Stimulated activated CD8-positive, alpha-beta memory T cell treated with anti-CD3 and anti-CD28 coated beads, Interleukin-12 subunit alpha, Interleukin-12 subunit beta, amount 100 ng/mL, for 4 hours (primary cell): ENCODE measurements at places on chromosomes 11 and 22.
A peak's percentile ranks its signal among the peaks of the same experiment; 100 is the strongest.

DNA sequence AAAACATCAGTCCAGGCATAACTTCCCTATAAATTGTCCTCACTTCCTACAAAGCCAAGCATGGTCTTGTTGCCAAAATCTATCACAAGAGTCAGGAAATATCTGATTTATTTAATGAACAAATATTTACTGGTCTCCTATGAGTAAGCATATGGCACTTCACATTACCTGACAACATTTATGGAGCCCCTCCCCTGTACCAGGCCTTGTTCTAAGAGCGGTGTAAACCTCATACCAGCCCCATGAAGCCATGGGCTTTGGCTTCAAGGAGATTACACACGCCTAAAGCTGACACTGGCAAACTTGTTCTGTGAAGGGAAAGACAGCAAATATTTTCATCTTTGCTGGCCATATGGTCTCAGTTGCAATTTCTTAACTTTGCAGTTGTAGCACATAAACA, 43.0 kb upstream of the EIF3D start:
- DNase-seq = no peak

- no peak for DNase-seq
Observed at GRCh38 chr11:119307219-119307618, 9.7 kb downstream of the MCAM start.

GRCh38 chr11:121570453-121570852, 117.7 kb upstream of the SORL1-AS1 start:
- no peak for DNase-seq

DNA sequence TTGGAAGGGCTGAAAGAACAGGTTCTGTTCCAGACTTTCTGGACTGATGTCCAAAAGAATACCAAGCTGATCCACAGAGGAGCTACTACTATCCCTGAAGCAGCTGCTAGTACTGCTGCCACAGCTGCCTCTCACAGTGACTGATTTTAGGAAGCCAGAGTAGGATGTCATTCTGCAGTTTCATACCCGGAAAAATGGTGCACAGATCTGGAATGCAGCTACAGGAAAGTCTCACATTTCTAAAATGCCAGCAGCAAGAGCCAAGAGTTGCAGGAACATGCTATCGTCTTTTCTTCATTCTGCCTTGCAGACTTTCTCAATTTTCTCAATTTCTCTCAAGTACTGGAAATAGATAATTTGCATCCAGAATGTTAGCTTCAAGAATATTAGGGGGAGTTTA, 19.4 kb upstream of the CCDC179 start:
- DNase-seq = no peak

DNA sequence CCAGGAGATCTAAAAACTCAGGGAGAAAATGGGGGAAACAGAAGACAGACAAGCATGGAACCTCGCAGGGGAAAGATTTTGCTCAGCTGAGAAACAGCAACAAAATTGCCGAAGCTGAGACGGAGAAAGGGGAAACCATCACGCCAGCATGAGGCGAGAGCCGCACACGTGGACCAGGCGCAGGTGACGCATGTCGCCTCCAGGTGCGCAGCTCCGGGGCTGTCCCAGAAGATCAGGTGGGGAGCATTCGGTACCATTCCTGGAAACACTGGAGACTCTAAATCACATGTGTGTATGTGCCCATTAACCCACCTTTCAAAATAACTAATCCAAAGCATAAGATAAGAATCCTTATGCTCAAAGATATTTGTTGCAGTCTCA, 121.7 kb downstream of the BRD1 start:
- no peak for DNase-seq

DNA sequence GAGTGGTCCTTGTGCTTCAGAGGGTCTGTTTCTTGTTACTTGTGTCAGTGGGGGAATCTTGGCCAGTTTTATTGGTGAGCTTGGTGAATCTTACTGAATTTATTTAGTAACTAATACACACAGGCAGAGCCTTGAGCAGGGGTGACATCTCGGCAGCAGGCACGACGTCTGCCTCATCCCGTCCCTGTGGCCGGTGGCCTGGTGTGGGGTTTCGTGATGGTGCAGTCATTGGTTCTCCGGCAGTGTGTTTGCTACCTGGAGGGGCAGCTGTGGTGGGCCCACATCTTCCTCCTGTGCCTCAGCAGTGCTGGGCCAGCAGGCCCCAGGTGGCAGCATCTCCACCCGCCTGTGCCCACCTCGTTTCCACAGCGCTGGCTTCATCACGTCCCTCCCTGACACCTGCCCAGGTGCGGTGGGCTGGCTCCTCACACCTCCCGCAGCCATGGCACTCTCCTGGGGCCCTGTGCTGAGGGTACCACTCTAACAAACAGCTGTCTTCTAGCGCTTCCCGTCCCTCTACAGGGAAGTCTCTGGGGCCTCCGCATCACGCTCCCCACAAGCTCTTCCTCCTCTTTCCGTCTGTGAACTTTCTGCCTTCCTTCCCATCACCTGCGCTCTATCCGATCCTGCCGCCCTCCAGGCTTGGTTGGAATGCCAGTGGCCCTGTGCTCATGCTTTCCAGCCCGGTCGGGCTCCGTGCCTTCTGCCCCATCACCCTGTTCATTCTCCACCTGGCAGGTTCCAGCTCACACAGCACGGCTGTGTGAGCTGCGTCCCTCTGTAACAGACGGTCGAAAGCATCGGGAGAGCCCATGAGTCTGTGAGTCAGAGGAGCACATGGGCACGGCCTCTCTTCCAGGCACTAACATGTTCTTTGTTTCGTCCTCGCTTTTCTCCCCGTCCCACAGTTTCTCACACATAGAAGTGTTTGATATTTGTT, 203.4 kb downstream of the TBC1D22A start:
- DNase-seq = no peak

DNA sequence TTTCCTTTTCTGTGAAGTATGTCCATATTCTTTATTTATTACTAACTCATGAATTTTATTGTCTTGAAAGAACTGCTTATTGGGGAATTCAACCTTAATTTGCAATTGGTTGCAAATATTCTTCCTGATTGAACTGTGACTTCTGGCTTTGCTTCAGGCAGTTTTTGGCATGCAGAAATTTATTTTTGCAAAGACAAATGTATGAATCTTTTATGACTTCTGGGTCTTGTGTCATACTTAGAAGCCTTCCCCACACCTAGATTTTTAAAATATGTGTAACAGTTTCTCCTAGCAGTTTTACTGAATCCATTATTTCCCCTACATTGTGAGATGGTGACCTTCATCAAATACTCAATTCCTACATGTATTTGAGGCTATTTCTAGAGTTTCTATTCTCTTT, 12.3 kb downstream of the MRE11 start:
- no peak for DNase-seq

DNA sequence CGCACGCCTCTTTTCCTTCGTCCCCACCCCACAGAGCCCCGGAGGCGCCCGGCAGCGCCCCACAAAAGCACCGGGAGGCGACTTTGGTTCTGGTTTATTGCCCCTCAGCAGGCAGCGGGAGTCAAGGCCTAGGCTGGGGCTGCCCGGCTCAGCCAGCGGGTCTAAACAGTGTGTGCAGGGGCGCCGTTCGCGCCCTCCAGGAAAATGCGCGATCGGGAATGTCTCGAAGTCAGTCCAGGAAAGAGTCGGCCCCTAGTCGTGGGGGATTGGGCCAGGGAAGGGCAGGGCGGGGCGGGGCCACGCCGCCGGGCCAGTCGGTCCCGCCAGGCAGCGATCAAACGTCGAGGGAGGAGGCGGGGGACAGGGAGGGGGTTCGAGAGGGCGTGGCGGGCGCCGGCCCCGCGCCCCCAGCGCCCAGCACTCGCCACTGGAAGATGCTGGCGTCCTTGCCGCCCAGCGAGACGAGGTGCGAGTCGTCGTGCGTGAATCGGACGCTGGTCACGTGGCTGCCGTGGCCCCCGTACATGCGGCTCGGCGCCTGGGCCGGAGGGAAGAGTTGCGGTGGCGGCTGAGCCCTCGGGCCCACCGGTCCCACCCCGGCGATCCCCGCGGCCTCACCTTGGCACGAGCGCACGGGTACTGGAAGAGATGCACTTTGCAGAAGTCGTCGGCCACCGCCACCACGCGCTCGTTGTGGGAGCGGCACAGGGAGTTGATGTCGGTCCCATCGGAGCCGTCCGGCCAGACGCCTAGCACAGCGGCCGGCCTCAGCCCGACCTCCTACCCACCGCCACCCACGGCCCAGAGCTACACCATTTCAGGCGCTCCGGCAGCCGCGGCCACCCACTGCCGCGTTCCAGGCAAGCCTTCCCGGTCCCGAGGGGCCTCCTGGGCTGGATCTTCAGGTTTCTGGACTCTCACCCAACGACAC, 741 bp upstream of the MTA2 start:
- DNase-seq = no peak

DNA sequence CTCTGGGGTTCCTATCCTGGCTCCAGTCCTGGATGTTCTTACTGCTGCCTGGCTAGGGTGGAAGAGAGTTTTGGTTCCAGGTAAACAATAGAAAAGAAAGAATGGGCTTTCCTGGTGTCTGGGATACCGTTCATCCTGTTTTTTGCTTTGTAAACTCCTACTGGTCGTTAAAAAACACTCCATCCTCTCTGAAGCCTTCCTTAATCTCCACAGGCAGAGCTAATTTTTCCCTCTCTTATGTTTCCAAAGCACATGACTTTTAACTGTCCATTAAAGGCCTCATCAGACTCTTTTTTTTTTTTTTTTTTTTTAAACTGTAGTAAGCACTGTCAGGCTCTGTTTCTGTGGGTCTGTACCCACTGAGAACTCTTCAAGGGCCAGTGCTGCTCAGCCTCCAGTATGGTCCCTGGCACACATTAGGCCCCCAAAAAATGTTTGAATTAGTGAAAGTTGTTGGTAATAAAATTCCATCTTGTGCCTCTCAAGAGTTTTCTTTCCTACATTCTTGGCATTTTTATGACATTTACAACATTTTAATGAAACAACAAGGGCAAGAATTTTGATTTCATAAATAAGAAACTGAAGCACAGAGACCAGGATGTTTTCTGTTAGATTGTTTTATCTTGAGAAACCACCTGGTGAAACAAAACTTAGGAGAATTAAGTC, 104.2 kb downstream of the TEAD1 start:
- DNase-seq = no peak

GRCh38 chr11:83195649-83196048, 2.1 kb downstream of the ANKRD42 start:
- no peak for DNase-seq

DNA sequence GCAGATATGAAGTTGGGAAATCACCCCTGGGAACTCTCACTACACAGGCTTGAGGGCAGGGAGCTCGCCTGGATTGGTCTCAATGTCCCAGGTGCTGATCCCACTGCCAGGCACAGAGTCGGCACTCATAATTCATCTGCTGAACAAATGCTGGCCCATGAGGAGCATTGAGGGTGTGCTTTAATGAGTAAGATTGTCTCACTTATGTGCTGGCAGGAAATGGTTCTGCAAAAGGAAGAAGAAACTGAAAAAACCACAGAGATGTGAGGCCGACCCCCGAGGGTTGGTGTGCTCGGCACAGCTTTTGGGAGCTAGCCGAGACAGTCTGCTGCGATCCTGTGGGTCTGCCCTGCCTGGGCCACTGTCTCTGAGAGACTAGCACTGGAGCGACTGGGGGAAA, 9.4 kb downstream of the PLAAT2 start:
- DNase-seq = peak; percentile 41

DNA sequence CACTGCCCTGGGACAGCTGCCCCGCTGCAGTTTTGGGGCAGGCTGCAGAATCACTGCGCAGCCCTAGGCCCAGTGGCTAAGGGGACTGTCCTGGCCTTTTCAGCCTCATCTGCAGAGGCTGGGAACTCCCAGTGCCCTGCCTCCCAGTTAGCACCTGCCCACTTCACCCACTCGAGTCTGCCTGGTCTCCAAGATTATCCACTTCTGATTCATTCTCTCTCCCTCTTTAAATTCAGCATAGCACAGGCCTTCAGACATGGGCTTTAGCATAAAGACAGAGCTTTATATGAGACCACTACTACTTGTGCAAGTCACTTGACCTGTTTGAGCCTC, 8.9 kb downstream of the DAGLA start:
- DNase-seq = no peak

- no peak for DNase-seq
Observed at GRCh38 chr11:2762031-2762380, 62.2 kb upstream of the KCNQ1OT1 start.

DNA sequence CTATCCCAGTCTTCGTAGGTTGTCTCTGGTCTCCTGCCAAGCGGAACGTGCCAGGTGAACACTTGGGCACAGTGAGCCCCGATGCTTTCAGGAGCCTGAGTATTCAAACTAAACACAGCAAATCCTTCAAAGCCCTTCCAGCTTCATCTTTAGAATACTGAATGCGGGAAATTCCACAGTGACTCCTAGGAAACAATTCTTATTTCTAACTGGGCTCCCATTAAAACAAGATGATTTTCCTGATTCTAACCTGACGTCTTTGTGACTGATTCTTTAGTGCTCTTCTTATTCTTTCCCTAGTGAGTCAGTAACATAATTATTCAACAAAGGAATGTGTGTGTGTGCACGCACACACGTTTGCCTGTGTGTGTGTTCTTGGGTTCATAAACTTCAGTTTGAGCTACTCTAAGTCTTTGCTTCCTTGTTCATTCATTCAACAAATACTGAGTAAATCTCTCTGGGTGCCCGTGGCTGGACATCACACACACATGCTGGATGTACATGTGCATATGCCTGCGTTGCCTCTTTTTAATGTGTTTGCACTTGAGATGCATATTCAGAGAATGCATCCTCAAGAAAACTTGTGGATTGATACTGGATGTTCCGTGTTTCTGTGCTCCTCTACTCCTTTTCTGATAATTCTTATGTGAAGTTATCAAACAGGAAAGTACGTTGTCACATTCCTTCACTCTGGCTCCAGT, 134.5 kb downstream of the WNT7B start:
- no peak for DNase-seq

- DNase-seq = no peak
Observed at GRCh38 chr11:59708537-59708936, 5.1 kb downstream of the OR10V1 start.

- DNase-seq = peak; percentile 96
Observed at GRCh38 chr22:35299673-35300499, at the start of gene TOM1. Gene TOM1, plus strand, starts transcription at chr22:35299894. Its CDS starts 35 bp downstream, at chr22:35299929.

- no peak for DNase-seq
Observed at GRCh38 chr11:93532281-93532789, 10.9 kb downstream of the SMCO4 start.

DNA sequence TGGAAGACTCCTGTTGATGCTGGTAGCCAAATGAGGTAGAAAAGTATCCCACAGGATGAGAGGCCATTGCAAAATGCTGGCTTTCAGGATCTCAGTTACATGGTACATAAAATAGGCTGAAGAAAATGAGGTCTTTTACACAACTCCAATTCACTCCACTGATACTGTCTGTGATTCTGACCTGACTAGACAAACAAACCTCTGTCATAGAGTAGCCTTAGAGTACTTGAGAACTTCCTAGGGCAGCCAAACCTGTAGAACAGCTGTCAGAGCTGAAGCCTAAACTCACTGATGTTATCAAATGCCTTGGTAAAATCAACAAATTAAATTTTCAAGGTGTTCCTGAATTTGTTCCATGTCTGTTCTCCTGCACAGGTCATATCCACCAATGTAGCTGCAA, 26.2 kb upstream of the POGLUT3 start:
- no peak for DNase-seq

GRCh38 chr22:22196018-22196533, 48.5 kb upstream of the VPREB1 start:
- DNase-seq = no peak

GRCh38 chr22:19226428-19226827, 47.9 kb upstream of the SLC25A1 start:
- DNase-seq = no peak
